Epithelial cell of esophagus (primary cell): ENCODE measurements at places on chromosomes 7 and 10.

DNA sequence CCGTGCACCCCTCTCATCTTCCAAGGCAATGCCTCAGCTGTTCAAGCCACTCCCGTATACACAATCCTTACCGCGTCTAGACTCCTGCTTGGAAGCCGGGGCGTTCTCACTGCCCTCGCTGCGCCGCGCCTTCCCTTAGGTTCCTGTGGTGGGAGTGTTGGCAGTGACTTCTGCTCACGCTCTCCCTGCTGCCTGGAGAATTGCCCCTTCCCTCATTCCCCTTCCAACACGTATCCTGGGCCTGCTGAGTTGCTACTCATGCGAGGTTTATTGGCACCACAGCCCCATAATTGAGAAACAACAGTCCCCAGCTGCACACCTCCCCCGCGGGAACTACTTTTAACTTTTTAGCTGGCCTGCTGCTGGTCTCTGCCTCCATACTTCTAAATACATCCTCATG lies 31.9 kb downstream of the RBM17 start:
- DNase-seq, result no peak

GRCh38 chr7:79159040-79159664 lies 294.3 kb downstream of the MAGI2 start:
- no peak for DNase-seq

- no peak for DNase-seq
Observed at GRCh38 chr10:114645706-114646105, 12.4 kb downstream of the ABLIM1 start.

- DNase-seq, result no peak
Observed at GRCh38 chr10:16681521-16681920, 135.7 kb downstream of the RSU1 start.

GRCh38 chr10:33573606-33574005 lies 239.1 kb upstream of the NRP1 start:
- no peak for DNase-seq

DNA sequence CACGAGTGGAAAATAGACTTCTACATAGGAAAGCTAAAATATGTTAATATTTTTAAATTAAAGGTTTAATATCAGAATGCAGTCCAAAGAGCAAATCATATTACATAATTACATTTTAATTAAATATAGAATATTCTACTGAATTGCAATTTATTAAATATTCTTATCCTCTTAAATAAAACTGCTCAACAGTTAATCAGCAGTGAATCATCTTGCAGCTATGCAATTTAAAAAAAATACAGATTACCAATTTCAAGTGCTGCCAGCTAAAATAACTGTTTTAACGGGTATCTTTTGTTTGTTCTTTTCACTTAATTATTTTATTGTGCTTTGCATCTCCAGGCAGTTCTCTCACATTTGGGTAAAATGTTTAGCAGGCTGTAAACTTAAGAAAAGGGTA lies 82.2 kb downstream of the ZNRF2 start:
- peak; percentile 15 for DNase-seq

DNA sequence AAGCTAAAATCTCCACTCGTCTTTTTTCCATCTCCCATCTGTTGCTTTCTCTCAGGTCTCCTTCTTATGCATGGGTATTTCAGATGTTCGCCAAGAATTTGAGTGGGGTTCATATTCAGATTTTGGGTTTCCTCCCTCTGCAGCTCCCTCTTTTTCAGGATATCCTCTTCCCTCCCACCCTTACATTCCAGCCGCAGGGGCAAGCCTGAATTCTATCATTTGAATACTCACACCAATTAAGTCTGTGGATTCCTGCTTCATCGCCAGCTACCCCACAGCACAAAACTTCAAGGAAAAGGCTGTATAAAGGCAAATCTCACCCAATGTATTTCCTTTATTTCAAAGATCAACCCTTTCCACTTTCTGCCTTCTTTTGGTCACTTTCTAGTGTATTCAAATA lies 41.6 kb upstream of the FOXI2 start:
- DNase-seq, result no peak

GRCh38 chr7:98722402-98722801 lies 105.3 kb downstream of the NPTX2 start:
- DNase-seq, result no peak

DNA sequence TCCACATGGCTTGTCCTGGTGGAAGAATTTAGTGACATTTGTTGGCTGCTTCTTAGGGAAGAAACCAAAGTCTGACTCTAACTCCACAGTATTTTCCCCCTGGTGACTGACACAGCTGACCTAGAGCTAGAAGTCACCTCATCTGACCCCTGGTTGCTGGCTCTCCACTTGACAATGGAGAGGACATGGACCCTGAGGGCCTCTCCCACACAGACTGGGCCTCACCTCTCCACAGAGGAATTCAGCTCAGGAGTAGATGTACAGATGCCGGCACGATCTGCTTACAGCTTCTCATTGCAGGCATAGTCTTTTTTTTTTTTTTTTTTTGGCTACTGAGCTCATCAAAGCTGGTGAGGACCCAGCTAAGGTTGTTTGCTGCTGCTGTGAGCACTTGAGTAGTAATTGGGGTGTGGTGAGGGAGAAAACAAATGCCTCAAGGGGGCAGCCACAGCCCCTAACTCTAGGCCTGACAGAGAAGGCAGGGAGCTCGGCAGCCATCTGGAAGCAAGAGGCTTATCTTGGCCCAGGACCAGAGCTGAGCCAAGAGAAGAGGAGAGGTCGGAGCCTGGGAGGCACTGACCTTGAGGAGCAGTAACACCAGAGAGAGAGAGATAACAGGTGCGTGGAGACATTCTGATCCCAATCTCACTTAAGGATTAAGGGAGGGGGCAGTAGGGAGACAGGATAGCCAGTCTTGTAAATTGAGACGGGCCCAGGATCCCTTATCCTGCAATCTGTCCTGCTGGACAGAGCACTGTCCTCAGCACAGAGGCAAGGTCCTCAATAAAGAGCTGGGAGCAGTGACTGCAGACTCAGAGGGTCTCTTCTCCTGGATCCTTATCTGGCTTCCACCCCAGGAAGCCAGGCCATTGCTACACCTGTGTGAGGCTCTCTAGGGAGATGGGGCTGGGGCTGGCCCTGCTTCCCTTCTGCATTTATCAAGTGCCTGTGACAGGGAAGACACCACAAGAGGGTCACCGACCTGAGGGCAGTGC lies 9.4 kb downstream of the PRSS58 start:
- no peak for DNase-seq

DNA sequence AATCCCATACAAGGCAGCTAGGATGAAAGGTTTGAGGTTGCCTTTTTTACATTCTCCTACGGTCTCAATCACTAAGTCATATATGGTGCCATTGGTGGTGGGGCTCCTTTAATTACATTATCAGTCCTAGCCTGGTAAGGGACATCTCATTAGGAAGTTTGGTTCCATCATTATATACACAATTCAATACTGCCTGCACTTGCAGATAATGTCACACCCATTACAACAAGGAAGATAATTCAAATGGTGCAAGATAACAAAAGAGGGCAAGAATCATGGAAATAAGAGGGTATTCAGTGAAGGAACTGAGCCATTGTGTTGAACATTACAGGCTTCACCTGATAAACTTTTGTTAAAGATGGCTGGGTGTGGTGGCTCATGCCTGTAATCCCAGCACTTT lies 1.7 kb upstream of the TMEM248 start:
- no peak for DNase-seq

- DNase-seq, result no peak
Observed at GRCh38 chr10:49540056-49540797, 1.3 kb upstream of the ERCC6 start.

- DNase-seq, result no peak
Observed at GRCh38 chr7:90856351-90857070, 260.4 kb downstream of the CDK14 start.

- DNase-seq, result no peak
Observed at GRCh38 chr7:159239028-159239427, 94.4 kb upstream of the VIPR2 start.

GRCh38 chr7:130364451-130364850 lies 15.8 kb upstream of the CPA1 start:
- DNase-seq, result no peak

GRCh38 chr7:32258265-32258664 lies 188.1 kb upstream of the PDE1C start:
- DNase-seq, result no peak

DNA sequence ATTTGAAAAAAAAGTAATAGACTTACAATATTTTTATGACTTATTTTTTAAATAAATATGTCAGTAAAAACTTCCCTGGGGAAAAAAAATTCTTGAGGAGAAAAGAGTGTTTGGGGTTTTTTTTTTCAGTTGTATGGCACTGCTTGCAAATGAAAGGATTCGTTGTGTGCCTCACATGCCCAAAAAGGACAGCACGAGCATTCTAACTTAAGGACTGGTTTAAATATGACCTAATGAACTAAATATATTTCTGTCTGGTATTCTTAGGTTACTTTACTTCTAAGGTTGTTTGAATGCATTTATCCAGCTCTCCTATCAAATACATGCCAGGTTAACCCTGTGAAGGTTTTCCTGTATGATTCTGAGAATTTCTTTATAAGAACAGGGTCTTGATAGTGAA lies 988 bp upstream of the CD36 start:
- no peak for DNase-seq

DNA sequence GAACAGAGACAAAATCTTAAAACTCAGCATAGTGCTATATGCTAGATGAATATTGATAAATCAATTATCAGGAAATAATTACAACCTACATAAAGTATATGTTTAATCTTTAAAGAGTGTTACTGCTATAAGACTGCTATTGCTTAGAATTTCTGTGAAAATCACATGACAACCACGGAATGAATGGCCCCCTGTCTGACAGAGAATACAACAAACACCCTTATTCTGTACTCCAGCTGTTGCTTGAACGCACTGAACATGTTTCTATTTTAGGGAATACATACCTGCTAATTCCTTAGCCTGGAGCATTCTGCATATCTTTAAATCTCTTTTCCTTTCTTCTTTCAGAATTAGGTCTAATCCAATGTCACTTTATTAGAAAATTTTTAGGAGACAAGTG lies 452.4 kb upstream of the PHF14 start:
- no peak for DNase-seq

DNA sequence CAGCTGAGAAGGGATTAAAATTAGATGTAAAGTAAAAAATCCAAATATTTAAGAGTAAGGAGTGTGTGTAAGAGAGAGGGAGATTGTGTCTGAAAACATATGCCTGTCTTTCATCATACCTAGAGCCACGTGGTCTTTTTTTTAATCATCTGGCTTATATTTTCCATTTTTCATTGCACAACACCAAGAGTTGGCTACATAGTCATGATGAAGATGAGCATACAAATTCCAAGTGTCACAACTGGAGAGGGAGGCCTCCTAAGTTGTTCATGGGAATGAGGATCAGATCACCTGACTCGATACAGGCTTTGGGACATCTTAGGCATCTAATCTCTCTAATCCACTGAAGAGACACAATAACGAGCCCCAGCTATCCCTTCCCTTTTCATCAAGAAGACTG lies 47.2 kb upstream of the CCDC3 start:
- no peak for DNase-seq

- DNase-seq, result no peak
Observed at GRCh38 chr7:82789883-82790609, 346.5 kb upstream of the CACNA2D1 start.

DNA sequence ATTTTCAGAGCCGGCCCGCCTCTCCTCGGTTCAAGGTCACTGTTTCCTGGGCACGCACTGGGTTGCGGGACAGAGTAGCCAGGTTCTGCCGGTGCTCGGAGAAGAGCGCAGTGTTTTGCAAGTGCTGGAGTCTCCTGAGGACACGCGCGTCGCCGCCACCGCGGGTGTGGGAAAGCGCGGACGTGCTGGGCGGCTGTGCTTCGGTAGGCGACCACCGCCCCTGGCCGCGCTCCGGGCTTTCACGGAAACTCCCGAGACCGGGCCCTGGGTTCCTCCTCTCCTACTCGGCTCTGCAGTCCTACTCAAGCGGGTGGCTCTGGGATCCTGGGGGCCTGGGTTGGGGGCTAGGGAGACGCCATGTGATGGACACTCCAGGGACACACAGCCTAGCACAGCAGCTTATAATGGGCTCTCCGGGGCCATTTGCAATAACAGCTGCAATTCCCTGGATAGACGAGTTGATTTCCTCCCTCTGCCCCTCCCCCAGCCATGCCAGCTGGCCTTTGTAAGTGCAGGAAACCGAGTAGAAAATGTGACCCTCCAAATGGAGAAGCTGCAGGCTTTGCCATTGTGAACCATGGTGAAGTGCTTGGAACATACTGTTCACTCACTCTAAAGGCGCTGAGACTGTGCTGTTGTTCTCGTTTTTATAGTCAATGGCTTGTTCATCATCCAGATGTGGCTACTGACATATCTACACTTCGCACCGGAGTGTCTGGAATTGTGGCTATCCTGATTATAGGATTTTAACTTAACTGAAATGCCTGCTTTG lies 2.1 kb downstream of the FRAT1 start:
- DNase-seq, result no peak

DNA sequence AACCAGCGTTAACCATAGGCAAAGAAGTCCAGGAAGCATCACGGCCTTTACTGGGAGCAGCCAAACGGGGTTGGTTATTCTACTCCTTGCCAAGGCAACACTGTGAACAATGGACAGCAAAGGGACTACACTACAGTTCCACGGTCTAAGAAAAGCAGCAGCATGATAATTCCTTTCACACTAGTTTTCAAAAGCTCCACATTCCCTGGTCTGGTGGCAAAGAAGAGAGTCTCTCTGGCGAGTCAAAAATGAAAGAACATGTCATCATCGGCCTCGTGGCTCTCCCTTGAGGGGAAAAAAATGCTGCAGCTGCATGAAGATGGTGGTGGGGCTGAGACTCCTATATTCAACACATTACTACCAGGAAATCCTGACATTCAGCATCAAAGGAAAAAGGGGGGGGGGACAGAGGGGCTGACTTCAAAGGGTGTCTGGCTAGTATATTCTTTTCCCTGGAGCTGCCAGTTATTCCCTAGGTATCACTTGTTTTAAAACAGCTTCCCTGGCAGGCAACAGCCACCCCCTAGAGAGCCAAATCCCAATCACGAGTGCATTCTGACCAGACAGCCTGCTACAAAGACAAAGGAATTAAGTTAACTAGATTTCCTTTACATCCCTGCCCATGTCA lies 49.1 kb downstream of the SLC37A3 start:
- no peak for DNase-seq

DNA sequence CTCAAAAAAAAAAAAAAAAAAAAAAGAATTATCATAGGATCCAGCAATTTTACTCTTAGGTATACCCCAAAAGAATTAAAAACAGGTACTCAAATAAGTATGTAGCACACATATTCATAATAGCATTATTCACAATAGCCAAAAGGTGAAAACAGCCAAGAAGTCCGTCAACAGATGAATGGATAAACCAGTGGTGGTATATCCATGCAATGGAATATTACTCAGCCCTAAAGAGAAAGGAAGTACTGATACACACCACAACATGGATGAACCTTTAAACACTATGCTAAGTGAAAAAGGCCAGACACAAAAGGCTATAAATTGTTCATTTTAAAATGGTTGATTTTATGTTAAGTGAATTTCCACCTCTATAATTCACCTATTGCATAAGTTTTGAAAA lies 804.8 kb upstream of the AUTS2 start:
- DNase-seq, result no peak

- DNase-seq, result no peak
Observed at GRCh38 chr10:20776384-20777118, 120.6 kb downstream of the NEBL start.

- DNase-seq, result no peak
Observed at GRCh38 chr7:43565786-43566185, 17.1 kb upstream of the STK17A start.

- no peak for DNase-seq
Observed at GRCh38 chr7:17466216-17466615, 167.8 kb downstream of the AHR start.
